ENCODE measurements at places on chromosomes 5 and 9.

DNA sequence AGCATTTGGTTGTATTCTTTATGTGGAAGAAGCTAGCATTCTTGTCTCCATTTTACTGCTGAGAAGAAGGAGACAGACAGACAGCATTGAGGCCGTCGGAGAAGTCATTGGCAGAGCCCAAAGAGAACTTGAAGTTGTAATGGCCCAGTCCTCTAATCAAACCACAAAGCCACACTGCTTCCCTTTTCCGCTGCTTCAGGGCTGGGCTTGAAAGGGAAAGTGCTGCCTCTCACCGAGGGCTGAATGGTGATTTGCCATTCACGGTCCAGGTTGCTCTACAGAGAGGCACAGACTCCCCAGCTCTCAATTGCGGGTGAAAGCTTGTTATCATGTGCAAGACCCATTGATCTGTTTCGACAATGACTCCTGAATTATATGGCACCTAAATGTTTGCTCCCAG lies 25.6 kb upstream of the POU4F3 start:
- no peak for DNase-seq

DNA sequence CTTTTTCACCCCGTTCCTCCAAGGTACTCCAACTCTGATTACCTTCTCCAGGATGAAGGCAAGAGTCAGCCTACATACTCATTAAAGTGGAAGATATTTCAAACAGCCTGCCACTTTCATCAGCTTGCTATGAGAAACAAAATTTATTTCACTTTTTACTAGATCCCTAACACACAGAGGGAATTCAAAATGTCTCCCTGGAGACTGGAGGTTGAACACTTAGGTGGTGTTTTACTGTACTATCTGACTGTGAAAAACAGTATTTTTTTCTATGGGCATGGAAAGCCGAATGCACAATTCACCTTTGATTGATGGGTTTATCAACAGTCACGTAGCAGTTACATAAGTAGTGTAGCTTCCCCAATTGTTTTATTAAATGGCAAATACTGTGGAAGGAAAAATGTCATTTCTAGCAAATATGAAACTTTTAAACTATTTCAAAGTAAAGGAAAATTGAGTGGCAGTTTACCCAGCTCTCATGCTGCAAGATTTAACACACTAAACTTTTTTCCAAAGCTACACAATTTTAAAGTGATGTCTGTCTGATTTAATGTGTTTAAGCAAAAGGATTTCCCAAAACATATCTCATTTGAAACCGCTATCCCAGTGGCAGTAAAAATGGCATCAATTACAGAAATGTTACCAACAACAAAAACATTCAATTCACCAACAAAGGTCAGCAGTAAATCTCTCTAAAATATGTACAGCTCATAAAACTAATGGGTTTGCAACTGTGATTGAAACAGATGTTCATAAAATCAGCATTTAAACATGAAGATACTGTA lies 125.0 kb upstream of the TLE4 start:
- no peak for DNase-seq

- DNase-seq, result no peak
Observed at GRCh38 chr9:123115146-123115913, 81.9 kb downstream of the GPR21 start.

DNA sequence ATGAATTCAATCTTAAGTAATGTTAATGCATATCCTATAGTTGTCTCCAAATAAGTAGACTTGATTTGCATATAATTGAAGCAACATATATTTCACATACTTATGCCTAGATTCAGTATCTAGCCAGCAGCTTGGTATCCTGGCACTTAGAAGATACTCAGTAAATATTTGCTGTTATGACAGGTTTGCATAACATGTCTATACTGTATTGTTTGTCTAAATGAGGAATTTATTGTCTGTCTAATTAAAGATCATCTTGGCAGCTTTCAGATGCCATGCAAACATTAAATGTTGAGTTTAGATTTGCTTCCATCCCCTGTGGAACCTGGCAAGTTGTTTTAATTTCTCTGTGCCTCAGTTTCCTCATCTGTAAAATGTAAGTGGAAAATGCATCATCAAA lies 9.4 kb downstream of the IQGAP2 start:
- DNase-seq, result no peak

DNA sequence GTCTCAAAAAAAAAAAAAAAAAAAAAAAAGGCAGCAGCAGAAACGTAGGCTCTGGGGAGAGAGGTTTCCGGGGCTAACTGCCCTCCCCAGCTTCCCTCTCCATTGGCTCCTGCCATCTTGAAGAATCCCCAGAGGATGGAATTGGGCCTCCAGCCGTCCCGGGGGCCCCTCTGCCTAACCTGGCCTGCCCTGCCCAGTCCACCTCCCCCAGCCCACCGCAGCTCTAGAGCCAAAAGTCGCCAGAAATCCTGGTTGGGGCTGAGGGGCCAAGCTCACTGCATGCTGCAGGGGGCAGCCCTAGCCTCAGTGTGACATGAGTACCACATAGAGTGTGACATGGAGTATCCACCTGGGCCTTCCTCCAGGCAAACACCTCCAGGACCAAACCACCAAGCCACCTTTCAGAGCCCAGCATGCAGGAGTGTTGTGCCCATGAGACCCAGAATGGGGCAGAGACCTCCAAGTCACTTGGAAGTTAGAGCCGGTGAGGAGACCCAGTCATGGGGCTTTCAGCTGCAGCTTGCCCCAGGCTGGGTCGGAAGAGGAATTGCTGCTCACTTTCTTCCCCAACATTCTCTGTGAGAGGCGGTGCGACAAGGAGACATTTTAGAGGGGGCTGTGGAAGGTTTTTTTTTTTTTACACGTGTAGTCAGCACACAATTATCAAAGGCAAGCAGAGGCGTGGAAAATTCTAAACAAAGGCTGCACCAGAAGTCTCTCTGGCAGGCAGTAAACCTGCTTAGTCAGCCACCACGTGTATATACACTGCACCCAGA lies 17.6 kb downstream of the CD74 start:
- no peak for DNase-seq

DNA sequence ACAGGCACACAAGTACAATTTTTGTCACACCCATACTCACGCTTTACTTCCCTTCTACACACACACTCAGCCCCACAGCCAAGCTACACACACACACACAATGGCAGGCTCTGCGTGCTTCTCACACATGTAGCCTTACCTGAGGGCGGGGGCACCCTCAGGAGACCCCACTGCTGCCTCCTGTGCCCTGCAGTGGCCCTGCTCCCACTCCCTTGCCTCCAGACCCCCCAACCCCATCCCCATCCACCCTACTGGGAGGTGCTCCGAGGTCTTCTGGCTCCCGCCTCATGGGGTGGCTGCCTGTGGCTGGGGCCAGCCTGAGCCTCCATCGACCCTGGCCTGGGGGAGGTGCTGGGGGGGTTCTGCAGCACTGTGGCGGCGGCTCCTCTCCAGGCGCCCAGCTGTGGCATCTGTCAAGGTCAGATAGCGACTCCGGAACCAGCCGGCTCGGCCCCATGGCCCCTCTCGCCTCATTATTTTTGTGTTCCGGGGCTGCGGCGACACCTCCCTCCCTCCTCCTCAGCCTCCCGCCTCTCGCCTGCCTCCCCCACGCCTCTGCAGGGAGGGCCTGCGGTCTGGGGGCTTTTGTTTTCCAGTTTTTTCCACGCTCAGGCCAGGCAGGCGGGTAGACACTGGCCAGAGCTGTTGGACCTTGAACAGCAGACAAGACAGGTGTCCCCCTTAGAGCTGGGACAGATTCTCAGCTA lies 21.7 kb downstream of the CXXC5 start:
- no peak for DNase-seq

GRCh38 chr9:125527471-125528002 lies 179.5 kb downstream of the MAPKAP1 start:
- DNase-seq, result no peak

- no peak for DNase-seq
Observed at GRCh38 chr5:123367739-123368138, 55.5 kb downstream of the CEP120 start.

- DNase-seq, result no peak
Observed at GRCh38 chr5:83911367-83911919, 190.8 kb upstream of the HAPLN1 start.

GRCh38 chr9:136720898-136721338 lies 8.5 kb downstream of the DIPK1B start:
- no peak for DNase-seq

Measured in activated CD4-positive, CD25-positive, alpha-beta regulatory T cell (primary cell).